IPS DF 6.9 (cell line): ENCODE measurements at places on chromosomes 5 and 9.

GRCh38 chr5:119943148-119943547 is 313.8 kb downstream of the FAM170A start:
- DNase-seq, result no peak

DNA sequence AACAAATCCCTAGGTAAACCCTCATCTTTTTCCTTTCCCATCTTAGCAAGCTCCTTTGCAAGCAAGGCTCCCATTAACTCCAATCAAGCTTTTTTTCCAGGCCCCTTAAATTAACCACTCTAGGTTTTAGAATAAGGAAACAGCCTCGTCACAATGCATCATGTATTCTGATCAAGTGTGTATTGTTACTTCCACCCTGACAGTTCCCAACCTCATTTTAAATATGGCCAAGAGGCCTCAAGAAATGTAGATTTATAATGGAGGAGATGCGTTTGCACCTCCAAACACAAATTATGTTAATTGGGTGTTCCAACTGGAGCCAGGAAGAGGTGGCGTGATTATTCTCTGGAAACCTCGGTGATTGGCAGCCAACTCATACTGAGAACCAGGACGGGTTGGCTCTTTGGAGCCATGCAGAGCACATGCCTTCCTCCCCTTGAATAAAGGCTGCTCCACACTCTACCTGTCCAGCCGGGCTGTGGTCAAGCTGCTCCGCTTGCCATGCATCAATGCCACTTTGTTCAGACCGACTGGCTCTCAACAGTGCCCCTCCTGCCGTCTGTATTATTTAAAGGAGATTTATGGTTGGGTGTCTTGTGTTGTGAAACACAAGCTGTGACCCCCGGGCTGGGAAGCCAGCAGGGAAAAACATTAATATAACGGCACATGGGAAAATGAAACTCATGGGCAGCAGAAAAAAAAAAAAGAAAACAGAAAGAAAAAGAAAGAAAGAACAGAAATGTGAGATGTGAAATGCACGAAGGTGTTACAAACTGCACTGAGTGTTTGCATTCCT is 191.1 kb downstream of the EBF1 start:
- DNase-seq, result no peak

GRCh38 chr5:143826951-143827444 is 15.0 kb downstream of the HMHB1 start:
- DNase-seq, result no peak

DNA sequence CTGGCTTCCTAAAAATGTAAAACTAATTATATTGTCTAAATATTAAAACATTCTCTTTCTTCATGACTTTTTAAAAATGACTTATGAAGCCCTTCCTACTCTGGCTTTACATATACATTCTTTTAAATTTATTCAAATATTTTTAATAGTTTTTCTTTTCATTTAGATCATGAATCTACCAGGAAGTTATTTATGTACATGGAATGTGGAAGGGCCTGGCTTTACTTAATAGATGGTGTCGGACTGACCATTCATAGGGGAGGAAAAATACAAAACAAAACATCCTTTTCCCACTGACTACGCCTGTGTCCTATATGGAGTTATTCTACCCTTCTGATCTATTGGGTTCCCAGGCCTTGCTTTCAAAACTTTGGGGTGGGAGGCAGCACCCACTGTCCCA is 129.8 kb downstream of the MACROH2A1 start:
- DNase-seq, result no peak

- no peak for DNase-seq
Measured at GRCh38 chr5:106106384-106106783, 1564.4 kb downstream of the EFNA5 start.

- no peak for DNase-seq
Measured at GRCh38 chr9:100579665-100580064, 1.8 kb downstream of the CAVIN4 start.

GRCh38 chr5:61732369-61732768 is 400.3 kb downstream of the ZSWIM6 start:
- DNase-seq, result no peak

DNA sequence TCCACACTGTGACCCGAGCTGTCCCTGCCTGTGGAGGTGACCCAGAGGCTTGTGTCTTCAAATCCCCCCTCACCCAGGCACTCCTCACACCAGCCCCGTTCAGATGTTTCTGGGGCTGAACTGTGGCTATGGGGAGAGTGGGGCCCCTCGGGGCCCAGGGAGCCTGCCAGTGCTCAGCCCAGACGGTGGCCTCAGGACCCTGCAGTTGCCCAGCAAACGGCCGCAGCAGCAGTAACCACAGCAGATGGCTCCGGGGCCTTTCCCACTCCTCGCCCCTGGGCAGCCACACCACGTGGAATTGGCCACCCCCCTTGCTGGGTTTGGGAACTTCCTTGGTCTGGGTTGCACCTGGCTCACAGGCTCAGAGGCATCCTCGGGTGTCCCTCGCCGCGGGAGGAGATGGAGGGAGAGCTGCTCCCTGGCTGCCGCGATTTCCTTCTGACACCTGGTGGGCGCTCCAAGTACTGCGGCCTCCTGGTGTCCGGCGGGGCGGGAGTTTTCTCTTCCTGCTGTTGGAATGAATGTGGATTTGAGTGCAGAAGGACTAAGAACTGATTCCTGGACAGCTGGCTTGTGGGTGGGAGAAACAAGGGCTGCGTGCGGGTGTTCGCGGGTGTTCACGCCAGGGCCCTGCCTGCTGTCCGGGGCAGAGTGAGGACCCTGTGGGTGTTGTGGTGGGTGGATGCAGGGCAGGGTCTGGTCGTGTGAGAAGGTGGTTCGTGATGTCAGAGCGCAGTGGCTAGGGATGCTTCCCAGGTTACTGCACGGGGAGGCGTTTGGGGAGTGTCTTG is 97.5 kb downstream of the COL5A1 start:
- DNase-seq, result peak; percentile 18

- no peak for DNase-seq
Measured at GRCh38 chr9:129042016-129042415, 5.6 kb downstream of the MIGA2 start.

- no peak for DNase-seq
Measured at GRCh38 chr9:26500471-26500870, 392.1 kb downstream of the CAAP1 start.

GRCh38 chr5:153562189-153562588 is 71.7 kb downstream of the GRIA1 start:
- no peak for DNase-seq

DNA sequence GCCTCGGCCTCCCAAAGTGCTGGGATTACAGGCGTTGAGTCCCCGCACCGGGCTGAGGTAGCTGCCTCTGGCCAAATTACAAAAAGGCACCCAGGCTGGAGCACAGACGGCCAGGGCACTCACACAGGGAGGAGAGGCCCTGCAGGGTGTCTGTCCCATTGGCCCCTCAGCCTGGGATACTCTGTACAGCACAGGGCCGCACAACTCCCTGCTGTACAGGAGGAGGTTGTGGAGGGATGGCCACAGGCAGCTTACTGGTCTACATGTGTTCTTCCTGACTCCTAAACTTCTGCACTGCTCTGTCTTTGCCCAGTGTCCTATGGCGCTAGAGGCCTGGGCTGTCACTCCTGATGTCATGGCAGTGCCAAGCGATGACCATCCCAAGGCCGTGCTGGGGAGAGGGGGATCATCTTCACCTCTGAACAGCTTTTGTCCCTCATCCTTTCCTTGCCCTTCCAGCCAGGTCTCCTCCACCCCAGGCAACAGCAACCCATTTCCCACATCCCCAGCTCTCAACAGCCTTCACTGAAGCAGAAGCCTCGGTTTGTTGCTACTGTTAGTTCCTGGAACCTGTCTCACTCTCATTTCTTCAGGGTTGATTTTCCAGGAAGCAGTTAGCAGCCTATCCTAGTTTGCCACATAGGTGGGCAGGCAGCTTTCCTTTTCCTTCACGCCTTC is 1.8 kb upstream of the CNOT6 start:
- no peak for DNase-seq

DNA sequence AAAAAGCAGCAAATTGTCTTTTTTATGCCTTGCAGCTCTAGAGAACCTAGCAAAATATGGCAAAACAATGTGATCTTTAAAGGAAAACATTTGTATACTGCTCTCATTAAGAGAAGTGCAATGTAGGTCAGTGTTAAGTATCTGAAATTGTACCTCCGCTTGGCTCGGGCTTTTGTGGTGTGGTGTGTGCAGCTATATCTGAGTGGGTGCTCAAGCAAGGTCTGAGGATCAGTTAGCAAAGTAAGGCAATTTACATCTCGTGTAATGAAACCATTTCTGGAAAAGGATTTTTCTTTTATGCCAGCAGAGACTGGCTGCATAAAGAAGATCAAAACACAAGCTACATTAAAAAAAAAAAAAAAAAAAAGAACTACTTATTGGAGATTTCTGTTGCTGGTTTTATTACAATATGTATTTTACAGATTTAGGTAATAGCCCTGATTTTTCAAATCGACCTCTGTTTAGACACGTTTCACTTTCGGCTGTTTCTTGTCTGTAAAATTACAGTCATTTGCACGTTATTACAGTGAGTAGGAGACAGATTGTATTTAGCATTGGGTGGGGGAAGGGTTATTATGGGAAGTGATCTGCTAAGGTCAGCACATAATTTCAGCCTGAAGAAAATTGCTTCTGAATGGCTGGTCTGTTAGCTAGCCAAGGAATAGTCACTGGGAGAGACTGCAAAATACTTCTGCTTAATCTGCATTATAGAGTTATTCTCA is 7.9 kb upstream of the ZNF608 start:
- no peak for DNase-seq

DNA sequence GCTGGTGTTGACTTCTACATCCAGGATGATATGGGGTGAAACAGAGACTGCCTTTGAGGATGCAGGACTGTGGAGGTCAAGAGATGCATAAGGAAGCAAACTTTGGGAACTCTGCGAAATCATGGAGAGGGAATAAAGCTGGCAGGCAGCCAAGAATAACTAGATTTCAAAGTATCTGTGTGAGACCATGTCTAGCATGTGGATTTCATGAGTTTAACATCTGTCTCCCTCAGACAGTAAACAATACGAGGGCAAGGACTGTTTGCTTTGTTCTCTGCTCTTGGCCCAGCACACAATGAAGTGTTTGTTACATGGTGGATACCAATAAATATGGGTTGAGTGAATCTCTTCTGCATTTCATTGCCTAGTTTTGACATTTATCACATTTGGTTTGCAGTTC is 71.3 kb downstream of the RASEF start:
- DNase-seq, result no peak
